ENCODE measurements at places on chromosomes 7 and 10.

GRCh38 chr10:131954356-131954965 lies 27.3 kb downstream of the BNIP3 start:
- DNase-seq = no peak

- DNase-seq = no peak
Measured at GRCh38 chr10:88107296-88108097, 244.1 kb downstream of the PTEN start.

DNA sequence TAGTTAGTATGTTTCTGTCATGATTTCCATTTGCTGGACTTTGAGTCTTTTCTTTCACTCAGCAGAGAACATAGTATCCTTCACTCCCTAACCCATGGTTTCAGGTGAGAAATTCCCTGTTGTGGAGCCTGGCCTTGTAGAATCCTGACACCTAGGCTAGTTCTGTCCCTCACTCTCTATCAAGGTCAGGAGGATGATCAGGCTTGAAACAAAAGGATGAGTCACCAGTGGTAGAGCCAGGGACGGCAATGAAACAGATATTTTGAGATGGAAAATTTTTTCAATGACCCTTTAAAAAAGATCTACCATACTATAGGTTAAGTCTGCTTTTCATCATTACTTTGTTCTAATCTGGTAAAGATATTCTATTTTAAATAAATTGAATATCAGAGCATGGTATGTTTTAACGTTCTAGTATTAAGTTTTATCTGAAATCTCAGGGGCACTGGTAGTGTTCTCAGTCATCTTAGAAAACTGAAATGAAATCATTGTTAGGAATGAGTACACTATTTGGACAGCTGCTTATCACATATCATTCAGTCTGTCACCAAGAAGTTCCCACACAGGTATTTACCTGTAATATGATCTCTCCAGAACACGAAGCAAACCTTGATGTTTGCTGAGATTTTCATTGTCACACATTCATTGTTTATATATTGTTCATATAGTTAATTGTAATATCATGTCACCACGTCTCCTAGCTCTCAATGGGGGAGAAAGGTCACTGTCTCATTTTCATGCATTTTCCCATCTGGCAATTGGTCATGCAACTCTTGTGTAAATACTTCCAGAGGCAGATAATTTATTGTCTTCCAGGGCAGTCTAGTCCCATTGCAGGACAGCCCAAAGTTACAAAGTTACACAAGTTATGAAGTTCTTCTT lies 299.9 kb upstream of the LRRTM3 start:
- no peak for DNase-seq

GRCh38 chr10:125368146-125368545 lies 207.8 kb upstream of the CTBP2 start:
- no peak for DNase-seq

- DNase-seq = no peak
Measured at GRCh38 chr7:23710000-23710399, at the start of gene STK31. STK31 (plus strand) TSS chr7:23710219; CDS start chr7:23710286, 67 bp downstream.

DNA sequence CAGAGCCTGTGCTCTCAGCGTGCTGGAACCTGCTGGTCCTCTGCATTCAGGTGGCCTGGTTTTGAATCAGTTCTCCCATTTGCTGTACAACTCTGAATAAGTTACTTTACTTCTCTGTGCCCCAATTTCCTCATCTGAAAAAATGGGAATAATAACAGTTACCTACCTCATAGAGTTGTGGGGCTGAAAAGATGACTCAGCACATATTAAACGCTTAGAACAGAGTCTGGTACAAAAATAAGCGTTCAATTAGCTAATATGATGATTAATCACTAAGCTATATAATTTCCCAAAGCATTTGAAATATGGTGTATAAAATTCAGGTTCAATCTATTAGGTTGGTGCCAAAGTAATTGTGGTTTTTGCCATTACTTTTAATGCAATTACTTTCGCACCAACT lies 259.1 kb downstream of the PRPF18 start:
- DNase-seq = no peak

GRCh38 chr10:127736915-127737562 lies at the start of gene FOXI2:
FOXI2 (plus strand) TSS chr10:127737185; CDS start chr10:127737274, 89 bp downstream.
- DNase-seq = no peak

GRCh38 chr10:71790749-71791440 lies 17.6 kb upstream of the VSIR start:
- DNase-seq = no peak

GRCh38 chr7:103010211-103010610 lies 64.4 kb downstream of the FBXL13 start:
- no peak for DNase-seq

Measured in NCI-H446 (cell line).